ENCODE measurements at places on chromosomes 6 and 20. TPM values are rescaled to one million over a fixed set of nuclear protein-coding genes. Genes with fewer than 3 reads are reported as not detected.

The PRICKLE4 gene
- total RNA-seq: 2.3 TPM

The ZNF831 gene
- not detected for total RNA-seq

The TREML2 gene
- not detected for total RNA-seq

The THBS2 gene
- 3.1 TPM for total RNA-seq

The TGM3 gene
- total RNA-seq: not detected

The TCF21 gene
- not detected for total RNA-seq

The GRIK2 gene
- total RNA-seq: 95.5 TPM

The DDO gene
- total RNA-seq: not detected

The MAK gene
- total RNA-seq: not detected

The CDC25B gene
- 27.6 TPM for total RNA-seq

The ESR1 gene
- not detected for total RNA-seq

The UBD gene
- not detected for total RNA-seq

The MC3R gene
- not detected for total RNA-seq

The HLA-DQA1 gene
- total RNA-seq: not detected

The MUC21 gene
- not detected for total RNA-seq

The PRR18 gene
- total RNA-seq: not detected

The PHACTR1 gene
- 50.7 TPM for total RNA-seq

The SLC29A1 gene
- total RNA-seq: 20.0 TPM

The EFCAB8 gene
- not detected for total RNA-seq

The VIP gene
- not detected for total RNA-seq

The CCDC170 gene
- not detected for total RNA-seq

The SPEF1 gene
- total RNA-seq: 0.22 TPM

The MAS1 gene
- not detected for total RNA-seq
